Activated CD4-positive, alpha-beta T cell treated with anti-CD3 and anti-CD28 coated beads, Interleukin-2, amount 50 U/mL, for 16 hours (primary cell): ENCODE measurements at places on chromosomes 1 and 21.
A peak's percentile ranks its signal among the peaks of the same experiment; 100 is the strongest.

- no peak for DNase-seq
Observed at GRCh38 chr1:162336621-162337285, 39.9 kb downstream of the SPATA46 start.

DNA sequence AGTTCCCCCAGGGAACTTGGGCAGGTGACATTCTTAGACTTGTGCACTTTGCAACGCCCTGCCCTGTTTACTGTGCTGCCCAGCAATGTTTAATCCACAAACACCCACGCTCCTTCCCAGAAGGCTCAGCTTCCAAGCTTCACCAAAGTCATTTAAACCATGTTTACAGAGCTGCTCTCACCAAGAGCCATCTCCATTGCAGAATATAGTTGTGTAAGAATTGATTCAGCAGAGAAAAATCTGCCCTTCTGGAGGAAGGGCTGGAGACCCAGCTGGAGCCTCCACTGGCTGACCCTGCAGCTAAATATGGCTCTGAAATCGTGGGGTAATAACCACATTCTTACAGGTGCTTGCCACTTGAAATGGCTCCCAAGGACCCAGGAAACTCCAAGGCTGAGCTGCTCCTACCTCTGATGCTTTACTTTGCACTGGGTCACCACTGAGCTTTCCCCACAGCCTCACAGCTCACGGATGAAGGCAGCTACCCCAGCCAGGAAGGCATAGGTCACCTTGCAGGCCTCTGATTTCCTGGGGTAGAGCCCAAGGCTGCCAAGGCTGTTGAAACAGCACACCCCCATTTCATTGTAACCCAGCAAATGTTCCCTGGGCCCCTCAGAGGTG, 8.7 kb downstream of the CAPN2 start:
- no peak for DNase-seq

- no peak for DNase-seq
Observed at GRCh38 chr1:214633686-214634085, 30.7 kb downstream of the CENPF start.

DNA sequence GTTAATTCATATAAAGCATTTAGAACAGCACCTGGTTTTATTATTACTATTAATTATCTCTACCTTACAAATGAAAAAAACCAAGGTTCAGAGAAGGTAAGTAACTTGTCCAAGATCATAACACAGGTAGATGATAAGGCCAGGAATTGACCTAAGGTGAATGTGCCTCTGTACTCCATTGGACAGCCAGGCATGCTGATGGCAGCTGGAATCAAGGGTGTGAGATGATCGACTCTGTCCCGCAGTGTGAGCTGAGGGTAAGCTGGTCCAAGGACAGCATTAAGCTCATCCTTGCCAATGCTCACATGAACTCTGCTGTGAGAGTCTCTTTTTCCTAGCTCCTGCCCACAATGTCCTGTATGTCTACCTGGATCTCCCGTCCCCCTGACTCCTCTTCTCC, 58.4 kb downstream of the DMAP1 start:
- no peak for DNase-seq

GRCh38 chr1:228405979-228406228, 731 bp downstream of the TRIM11 start:
- no peak for DNase-seq

- no peak for DNase-seq
Observed at GRCh38 chr1:109817881-109818270, 54.2 kb upstream of the EPS8L3 start.

DNA sequence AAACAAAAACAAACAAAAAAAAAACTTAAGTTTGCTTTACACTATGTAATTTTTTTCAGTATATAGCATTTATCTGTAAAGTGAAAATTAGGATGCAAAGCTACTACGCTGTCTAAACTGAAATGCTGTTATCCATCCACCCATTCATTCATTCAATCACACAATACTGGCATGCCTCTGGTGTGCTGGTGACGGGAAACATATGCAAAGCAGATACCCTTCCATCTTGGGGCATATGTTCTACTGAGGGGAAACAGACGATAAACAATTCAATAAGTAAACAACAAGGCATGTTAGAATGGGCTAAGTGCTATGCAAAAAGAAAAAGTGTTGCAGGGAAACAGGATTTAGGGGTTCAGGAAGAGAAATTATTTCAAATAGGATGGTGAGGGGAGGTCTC, 3.2 kb downstream of the CLSTN1 start:
- no peak for DNase-seq

GRCh38 chr1:27959792-27960603, at the start of gene XKR8:
XKR8 (plus strand) TSS chr1:27959973; CDS start chr1:27960070, 97 bp downstream.
- peak; percentile 83 for DNase-seq

DNA sequence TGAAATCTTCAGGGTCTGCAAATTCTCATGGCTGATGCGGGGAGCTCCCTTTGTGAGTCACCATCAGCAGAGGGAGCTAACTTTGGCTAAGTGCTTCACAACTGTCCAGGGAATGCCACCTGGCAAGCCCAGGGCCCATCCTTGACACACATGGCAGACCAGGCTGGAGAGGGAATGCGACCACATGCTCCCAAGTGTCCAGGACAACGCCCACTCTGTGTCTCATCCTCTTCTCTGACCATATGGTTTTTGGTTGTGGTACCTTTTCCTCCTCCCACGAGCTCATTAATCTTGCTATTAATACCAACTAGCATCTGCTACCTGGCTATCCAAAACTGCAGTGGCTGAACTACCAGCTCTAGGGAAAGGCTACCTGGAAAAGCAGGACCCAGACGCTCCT, 37.1 kb upstream of the CLSTN1 start:
- DNase-seq = no peak

DNA sequence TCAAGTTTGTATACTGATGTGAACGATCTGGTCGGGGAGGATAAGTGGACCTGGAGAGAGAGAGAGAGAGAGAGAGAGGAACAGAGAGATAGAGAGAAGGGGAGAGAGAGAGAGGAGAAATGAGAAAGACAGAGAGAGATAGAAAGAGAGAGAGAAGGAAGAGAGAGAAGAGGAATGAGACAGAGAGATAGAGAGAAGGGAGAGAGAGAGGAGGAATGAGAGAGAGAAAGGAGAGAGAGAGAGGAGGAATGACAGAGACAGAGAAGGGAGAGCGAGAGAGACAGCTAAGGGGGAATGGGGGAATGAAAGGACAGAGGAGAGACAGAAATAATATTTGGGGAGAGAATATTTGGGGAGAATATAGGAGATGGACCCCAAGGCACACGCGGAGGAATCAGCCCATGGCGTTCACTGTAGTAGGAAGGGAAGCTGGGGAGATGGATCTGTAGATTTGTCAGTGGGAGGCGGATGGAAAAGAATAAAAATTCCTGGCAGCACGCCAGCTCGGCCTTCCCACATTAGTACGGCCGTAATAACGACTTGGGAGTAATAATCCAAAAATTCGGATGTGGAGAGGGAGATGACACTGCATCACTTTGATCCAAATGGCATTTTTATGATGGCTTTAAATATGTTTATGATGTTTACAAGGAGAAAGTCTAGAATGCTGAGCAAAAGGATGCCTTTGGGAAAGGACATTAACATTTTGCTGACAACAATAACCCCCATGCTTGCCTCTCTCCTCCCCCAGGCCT, 159.8 kb upstream of the KCNJ6 start:
- no peak for DNase-seq

GRCh38 chr1:79353224-79353623, 346.7 kb upstream of the ADGRL4 start:
- peak; percentile 14 for DNase-seq

- DNase-seq = no peak
Observed at GRCh38 chr1:29520571-29521437, 284.5 kb downstream of the PTPRU start.

DNA sequence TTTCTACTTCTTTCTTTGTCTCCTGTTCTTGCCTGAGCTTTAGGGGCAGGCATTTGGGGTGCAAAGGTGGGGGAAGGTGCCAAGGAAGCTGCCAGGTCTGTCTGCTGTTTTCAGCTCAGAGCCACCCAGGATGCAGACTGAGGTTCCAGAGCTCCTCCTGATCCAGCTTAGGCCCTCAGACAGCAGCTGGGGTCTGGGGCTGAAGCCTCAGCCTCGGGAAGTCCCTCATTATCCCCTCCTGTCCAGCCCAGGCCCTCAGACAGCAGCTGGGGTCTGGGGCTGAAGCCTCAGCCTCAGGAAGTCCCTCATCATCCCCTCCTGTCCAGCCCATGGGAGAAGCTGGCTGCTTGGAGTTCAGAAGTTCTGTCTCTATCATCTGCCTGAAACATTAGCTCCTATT, 257.7 kb upstream of the CSF3R start:
- no peak for DNase-seq

DNA sequence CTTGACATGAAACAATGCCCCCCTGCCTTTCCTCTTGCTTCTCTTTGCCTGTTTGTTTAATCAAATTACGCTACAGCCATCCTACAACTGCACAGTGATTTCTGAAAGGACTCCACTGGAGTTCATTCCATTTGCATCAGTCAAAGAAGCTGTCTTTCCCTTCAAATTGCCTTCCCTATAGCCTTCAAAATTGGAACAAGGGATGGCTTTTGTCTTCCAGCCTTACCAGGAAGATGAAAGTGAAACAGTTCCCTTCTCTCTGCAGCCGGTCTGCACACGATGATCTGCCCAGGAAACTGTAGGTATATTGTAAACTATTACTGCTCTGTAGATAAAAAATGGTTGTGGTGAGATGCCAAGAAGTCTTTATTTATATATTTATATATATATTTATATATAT, 65.6 kb upstream of the ETS2 start:
- DNase-seq = no peak

DNA sequence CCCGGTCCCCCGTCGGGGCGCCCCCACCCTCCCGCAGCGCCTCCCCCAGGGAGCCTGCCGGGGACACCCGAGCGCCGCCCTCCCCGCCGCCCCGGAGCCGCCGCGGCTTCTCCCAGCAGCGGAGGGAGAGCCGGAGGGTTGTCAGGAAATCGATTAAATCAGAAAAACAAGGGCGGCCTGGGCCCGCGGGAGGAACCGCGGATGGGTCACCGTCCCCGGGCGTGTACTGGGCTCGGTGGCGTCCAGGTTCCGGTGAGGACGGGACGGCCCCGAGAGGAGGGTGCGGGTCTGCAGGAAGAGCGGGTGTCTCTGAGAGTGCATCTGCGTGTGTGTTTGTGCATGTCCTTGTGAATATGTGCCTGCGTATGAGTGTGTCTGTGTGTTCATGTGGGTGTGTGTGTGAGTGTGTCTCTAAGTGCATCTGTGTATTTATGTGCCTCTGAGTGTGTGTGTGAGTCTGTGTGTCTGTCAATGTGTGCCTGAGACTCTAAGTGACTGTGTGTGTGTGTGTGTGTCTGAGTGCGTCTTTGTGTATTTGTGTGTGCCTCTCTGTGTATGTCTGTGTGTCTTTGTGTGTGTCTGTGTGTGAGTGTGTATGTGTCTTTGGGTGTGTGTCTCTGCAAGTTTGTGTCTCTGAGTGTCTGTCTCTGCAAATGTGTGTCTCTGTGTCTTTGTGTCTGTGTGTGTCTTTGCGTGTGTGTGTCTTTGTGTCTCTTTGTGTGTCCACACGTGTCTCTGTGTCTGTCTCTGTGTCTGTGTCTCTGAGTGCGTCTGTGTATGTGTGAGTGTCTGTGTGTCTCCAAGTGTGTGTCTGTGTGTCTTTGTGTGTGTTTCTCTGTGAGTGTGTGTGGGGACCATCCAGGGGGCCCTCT, 1.1 kb downstream of the SPSB1 start:
- peak; percentile 30 for DNase-seq

DNA sequence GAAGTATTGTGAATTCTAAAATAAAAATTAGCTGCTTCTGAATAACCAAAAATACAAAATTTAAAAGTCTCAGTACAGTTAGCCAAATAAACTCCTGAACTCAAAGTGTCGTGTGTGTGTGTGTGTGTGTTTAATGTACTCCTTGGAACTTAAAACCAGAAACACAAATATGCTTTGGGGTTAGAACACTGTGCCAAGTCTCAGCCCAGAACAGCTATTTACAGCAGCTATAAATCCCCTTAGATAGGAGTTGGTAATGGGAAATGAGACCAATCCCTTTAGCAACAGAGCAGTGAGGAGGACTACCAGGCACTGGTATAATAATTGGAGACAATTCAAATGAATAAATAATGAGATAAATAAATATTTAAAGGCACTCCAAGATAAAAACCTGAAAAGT, 83.1 kb downstream of the PATJ start:
- DNase-seq = no peak

GRCh38 chr1:93749894-93750301, 68.3 kb upstream of the BCAR3 start:
- DNase-seq = no peak

DNA sequence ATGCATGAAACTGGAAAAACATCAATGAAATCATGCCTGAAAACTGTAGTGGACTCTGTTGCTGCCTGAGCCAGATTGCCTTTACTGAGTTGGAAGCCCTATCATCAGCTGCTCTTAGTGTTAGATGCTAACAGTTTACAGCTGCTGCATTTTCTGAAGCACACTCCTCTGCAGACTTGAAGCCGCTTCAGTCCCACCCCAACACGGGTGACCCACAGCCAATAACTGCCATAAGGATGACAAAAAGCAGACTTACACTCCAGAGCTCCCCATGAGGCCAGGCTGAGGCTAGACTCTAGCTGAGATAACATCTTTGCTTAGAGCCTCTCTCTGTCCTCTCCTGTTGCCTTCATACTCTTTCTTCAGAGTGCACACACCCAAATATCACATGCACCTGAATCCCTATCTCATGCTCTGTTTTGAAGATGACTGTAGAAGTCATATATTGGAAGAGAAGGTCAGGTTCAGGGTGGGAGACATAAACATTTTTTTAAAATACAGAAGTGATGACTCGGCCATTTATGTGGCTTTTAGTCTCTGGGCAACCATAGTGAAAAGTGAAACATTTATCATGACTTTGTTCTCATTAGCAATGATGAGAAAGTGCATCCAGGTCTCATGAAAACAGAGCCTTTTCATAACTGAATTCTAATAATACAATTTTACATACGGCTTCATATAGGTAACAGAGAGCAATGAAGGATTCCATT, 161.0 kb downstream of the KCNK2 start:
- DNase-seq = no peak

DNA sequence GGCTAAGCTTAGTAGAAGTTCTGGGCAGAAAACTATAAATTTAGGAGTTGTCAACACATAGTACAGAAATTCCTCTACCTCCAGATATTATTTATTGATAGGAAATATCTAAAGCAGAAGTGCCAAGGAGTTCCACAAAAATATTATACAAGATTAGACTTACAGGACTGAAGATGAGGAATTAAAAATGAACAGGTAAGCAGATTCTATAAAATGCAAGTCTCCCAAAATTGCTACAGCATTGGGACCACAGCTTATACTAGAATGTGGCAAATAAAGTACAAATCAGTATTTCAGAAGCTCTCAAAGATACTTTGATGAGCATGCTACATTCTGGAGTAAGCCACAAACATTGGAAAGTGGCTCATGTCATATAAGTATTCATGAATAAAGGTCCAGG, 50.1 kb upstream of the CACYBP start:
- DNase-seq = no peak
